ENCODE measurements at places on chromosomes 16 and 17.
A peak's percentile ranks its signal among the peaks of the same experiment; 100 is the strongest.

DNA sequence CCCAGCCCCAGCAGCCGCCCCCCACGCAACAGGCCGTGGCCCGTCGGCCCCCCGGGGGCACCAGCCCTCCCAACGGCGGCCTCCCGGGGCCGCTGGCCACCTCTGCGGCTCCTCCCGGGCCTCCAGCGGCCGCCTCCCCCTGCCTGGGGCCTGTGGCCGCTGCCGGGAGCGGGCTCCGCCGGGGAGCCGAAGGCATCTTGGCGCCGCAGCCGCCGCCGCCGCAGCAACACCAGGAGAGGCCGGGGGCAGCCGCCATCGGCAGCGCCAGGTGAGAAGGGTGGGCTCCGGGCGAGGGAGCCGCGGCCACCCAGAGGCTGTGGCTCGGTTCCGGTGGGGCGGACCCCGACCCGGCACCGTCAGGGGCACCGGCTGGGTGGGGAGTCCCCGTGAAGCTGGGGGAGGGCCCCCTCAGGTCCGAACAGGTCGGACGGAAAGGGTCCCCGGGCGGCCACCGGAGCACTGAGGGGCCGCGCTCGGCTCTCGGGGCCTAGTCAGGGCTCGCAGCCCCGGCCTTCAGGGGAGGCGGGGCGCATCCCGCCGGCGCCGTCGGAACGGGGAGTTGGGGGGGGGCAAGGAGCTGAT, 583 bp downstream of the ATXN2L start:
- DNase-seq: no peak

GRCh38 chr17:8954339-8954738, 11.2 kb downstream of the PIK3R5 start:
- DNase-seq: peak; percentile 80

GRCh38 chr17:4955091-4955490, 4.2 kb downstream of the ENO3 start:
- no peak for DNase-seq

DNA sequence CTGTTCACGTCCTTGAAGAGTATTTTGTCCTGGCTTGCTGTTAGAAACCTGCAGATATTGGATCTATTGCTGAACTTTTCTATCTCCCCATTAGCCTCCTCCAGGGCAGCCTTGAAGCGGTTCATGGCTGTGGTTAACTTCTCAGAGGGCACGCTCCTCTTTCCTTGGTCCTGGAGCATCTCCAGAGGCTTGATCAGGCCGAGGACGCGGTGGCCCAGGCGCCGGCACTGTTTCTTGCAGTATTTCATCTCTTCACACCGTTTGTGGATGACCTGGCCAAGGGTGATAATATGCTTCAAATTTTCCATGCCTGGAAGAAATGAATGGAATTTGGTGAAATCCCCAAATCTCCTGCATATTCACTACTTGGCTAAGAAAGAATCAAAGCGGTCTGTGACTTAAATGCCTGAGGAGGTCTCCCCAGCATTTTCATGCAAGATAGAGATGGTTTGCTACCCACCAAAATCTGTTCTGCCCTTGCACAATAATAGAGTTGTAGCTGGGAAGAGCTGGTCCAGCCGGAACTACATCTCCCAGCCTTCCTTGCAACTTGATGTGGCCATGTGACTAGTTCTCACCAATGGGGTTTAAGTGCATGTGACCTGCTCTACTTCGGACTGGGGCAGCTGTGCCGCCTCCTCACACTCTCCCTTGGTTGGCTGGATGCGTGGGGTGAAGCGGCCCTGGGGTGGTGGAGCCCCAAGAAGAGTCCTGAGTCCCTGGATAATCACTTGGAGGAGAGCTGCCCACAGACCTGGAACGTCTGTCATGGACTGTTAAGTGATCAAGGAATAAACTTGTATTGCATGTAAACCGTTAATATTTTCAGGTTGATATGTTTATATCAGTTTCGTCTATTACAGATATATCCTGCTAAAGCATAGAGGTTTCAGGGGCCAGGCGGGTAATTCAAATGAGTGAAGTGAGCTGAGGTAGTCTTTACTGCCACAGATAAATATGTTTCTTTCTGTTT, 4.9 kb downstream of the MLKL start:
- peak; percentile 49 for DNase-seq

DNA sequence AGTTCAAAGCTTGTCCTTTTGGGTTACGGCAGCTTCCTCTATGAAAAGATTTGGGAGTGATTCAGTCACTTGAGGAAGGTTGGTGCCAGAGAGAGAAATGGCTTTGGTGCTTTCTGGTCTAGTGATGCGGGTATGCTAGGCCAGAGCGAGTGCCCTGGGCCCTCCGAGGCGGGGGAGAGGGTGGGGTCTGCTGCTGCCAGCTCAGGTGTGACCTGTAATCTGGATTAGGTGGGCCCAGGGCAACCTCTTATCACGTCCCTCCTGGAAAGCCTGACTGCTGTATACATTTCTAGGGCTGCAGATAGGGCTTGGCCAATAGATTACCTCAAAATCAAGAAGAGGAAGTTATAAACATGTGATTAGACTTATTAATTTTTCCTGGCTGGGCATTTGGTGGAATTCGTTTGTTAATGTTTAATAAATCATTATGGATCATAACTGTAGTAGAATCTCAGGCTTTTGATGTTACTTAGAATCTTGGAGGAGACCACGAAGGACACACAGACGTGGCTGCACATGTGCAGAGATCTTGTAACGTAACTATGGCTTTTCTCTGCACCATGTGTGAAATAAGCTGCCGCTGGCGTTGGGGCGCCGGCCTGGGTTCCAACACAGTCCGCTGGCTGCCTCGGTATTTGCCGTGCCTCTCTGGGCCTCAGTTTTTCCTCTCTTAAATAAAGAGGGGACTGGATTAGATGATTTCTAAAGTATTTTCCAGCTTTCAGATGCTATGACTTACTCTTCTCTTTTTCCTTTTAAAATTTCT, 1.2 kb downstream of the IRF8 start:
- no peak for DNase-seq

DNA sequence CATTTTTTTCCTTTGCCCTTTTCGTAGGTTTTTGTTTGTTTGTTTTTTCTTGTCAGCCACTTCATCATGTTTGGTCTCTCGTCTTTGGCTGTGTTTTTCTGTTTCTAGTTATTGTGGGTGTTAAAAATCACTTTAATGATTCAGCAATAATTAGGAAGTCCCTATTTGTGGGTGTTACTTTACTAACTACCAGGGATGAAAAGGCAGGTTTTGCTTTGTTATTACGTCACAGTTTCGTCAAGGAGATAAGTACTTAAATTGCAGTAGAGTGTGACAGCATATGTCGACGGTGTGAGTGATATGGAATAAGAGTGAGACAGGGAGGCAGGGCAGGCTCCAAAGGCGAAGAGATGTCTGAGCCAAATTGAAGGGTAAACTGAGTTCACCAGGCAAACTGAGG, 479.6 kb downstream of the WWOX start:
- no peak for DNase-seq
